ENCODE measurements at places on chromosomes 12 and 14. TPM values are rescaled to one million over a fixed set of nuclear protein-coding genes. Genes with fewer than 3 reads are reported as not detected.
A peak's percentile ranks its signal among the peaks of the same experiment; 100 is the strongest.

DNA sequence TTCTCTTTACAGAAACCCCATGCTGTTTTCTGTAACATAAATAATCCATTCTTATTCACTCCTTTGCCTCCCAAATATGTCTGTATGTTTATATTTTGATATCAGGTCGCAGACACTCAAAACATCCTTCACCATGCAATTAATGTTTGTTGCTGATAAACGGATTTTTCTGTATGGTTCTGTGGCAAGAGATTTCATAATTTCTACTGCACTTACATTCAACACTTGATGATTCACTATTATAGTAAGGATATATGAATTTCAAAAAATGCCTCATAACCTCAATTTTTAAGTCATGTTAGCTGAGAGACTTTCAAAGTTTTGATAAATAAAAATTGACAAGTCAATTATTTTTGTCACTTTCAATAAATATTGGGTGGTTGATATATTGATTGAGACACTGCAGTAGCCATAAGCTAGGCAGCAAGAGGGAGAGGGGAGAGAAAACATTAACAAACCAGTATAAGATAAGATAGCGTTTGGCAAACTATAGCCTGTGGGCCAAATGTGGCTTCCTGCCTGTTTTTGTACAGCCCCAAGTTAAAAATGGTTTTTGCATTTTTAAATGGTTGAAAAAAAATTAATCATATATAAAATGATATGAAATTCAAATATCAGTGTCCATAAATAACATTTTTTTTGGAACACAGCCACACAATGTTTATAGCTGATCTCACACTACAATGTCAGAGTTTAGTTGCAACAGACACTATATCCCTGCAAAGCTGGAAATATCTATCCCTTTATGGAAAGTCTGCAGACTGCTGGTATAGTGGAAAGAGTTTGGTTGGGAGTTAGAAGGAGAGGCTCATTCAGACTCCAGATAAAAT is 18.3 kb downstream of the ALDH6A1 start:
- no peak for DNase-seq

DNA sequence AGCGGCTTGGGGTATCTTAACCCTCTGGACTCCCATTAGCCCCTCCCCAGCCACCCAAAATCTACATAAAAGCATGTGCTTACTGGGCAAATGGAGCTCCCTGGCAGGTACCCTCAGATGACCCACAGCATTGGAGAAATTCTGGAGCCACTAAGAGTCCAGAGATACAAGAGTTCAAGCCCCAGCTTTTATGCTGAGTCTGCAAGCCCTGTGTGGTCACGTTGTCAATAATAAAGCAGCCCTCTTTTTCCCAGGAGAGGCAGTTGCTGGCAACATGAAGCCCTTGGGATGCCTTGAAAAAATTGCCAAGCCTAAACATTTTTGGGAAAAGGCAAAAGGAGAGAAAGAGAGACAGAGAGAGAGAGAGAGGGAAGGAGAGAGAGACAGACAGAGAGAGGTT is 83.4 kb downstream of the RBM19 start:
- no peak for DNase-seq

- DNase-seq: no peak
These were observed 169.8 kb downstream of the OTOGL start for GRCh38 chr12:80268924-80269749.

DNA sequence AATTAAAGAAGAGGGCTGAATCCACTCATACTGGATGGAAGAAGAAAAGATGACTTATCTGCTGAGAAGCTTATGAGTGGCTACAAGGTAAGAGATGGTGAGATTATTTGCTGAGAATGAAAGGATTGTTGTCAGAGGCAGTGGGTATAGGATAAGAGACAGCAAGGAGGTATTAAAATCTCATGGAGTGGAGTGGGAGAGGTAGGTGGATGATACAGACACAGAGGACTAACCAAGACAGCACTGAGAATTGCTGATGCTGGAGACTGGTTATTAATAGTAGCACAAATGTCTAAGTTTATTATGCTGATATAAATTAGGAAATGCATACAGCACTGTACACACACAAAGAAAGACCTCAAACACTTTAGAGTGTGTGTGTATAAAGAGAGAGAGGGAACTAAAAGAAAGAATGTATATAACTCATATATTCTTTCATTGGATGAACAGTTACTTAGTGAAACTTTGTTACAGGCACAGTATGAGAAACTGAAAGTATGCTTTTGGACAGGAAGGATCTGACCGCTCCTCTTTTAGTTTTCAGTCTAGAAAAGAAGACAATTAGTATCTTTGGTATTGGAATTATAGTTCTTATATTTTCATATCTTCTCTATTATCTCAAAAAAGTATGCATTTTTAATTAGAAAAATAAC is 543.1 kb downstream of the LRFN5 start:
- DNase-seq: no peak

GRCh38 chr12:130932061-130932930 is 21.4 kb upstream of the ADGRD1 start:
- DNase-seq: no peak

GRCh38 chr12:65121049-65121955 is at the start of gene WIF1:
WIF1 (minus strand) TSS chr12:65121305; CDS start chr12:65121191, 114 bp downstream.
- peak; percentile 55 for DNase-seq

- peak; percentile 41 for DNase-seq
These were observed 743 bp downstream of the PUS1 start for GRCh38 chr12:131929581-131930456.

- DNase-seq: no peak
These were observed 5.2 kb upstream of the ITGA5 start for GRCh38 chr12:54424224-54424623.

DNA sequence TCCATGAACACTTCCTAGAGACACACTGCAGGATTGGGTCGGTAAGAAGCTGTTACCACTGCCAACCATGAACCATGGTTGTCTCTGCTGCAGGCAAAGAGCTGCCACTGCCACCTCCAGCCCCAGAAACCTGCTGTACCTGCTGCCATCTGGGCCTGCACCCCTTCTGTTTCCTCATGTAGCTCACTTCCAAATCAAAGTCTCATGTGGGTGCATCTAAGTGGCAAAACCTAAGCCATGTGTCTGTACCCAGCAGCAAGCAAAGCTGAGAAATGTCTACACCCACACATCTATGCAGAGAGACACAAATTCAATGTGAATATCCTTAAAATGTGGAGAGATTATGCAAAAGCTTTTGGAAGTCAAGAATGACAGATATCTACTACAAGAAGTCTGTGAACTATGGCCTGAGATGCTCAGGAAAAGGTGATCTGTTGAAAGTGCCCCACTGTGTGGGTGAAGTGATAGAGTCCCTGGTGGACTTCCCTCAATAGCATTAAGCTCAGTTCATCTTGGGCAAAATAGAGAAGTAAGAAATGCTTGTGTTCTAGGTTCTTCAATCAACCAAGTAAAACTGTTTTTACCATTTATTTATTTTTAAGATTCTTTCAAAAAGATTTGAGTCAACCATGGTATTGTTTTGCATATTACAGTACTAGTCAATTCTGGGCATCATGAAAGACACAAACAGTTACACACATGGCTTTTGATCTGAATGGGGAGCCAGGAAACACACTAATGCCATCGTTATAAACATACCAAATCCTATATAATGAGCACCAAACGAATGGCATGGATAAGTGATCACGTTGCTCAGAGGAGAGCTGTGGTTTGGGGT is 64.4 kb downstream of the FOS start:
- DNase-seq: no peak

- DNase-seq: no peak
These were observed 41.3 kb downstream of the BAZ1A start for GRCh38 chr14:34833549-34834523.

DNA sequence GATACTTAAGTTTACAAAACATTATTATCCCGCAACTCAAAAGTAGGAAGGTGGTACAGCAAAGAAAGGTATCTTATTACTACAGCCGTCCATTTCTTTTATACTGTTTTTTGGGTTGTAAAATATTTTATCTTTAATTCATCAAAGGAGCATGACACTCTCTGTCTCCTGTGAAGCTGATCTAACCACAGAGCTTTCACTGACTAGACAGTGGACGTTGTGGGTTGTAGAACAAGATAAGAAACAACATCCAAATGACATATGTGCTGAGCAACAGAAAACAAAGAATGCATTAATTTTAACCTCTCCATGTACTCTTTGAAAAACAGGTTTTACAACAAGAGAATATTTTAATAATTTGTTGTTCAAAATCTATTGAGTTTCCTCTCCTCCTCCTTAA is 195.9 kb upstream of the FBXO33 start:
- no peak for DNase-seq

- DNase-seq: no peak
These were observed 6.0 kb downstream of the EID3 start for GRCh38 chr12:104309446-104309993.

- DNase-seq: no peak
These were observed 146.8 kb upstream of the TMTC1 start for GRCh38 chr12:29930503-29930902.

DNA sequence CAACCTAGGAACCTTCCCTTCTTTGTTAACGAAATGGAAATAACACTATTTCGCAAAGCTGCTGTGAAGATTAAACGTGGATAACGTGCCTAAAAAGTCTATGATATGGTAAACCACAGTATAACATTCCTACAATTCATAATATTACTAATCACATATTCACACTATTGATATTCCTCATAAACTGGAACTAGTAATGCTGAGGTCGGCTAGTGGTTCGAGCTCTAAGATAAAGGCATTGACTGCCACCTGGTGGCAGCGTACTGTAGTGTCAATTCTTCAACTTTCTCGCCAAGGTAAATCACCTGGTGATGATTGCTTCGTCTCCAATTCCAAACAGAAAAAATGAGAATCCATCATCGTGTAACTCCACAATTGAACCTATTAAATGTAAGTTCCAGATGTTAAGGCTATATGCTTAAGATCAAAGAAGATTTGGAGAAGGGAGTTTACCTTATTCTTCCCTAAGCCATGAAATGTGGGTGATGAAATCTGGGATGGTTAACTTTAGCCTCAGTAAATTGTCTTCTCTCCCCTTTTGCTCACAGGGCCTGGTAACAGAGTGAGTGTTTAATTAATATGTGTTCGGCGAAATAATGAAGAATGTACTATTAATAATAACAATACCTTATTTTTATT is 197.5 kb upstream of the TMEM132C start:
- peak; percentile 4 for DNase-seq

GRCh38 chr12:113891739-113892520 is 74.2 kb downstream of the RBM19 start:
- DNase-seq: no peak

GRCh38 chr14:22657861-22658260 is 13.7 kb upstream of the OR6J1 start:
- no peak for DNase-seq

DNA sequence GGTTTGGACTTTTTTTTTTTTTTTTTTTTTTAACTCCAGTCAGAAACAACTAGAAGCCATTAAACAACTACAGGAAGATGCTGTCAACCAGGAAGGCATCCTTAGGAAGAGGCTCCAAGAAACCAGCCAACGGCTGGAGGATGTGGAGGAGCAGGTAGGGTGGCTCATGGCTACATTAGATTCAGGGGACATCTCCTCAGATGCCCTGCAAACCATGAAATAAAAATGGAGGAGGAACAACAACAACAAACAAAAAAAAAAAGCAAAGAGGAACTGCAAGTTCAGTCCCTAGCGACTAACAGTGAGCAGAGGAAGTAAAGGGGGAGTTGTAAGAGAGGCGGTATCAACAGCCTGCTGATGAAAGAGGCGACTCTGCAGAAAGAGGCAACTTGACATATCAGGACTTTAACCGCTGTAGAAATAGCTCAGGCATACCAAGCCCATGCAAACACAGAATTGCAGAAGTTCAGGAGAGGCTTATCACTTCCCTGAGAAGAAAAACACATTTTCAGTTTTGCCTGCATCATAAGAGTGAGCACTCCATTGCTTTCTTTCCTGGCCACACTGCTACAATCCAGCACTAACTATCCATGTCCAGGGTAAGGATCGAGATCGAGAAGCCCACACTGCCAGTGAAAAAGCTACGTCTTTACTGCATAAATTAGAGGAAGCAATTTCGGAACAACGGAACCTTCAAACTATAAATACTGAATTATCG is 103.5 kb upstream of the BCAT1 start:
- DNase-seq: no peak

DNA sequence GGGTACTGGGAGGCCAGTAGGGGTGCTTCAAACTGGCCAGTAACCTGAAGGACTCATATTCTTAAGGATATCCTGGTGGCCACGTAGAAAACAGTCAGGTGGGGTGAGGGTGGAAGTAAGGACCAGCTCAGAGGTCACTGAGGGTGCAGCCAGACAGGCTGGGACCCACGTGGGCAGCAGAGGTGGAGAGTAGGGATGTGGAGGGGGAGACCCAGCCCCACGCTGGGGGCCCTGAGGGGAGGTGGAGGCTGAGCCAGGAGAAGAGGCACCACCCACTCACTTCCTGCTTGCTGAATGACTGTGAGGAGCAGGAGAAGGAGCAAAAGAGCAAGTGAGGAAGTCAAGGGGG is 12.6 kb upstream of the SERPINA3 start:
- DNase-seq: no peak

DNA sequence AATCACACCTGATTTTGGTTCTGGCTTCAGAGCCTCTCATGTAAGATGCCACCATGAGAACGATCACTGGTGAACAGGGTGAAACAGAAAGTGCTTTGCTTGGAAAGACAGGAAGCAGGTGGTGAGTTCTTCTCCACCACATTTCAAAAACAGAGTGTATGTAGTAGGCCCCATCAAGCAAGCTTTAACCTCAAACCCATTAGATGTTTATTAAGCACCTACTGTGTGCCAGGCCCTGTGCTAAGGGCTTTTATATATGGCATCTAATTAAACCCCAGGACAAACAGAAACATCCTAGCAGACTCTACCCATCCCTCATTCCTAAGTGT is 47.8 kb upstream of the MED13L start:
- DNase-seq: no peak

GRCh38 chr14:60777856-60778578 is 43.5 kb downstream of the MNAT1 start:
- no peak for DNase-seq

GPD1 gene
- not detected for total RNA-seq

DENR gene
- 79.7 TPM for total RNA-seq

RNASE1 gene
- 31.6 TPM for total RNA-seq

FAIM2 gene
- not detected for total RNA-seq

SDSL gene
- total RNA-seq: 1.3 TPM

EXD2 gene
- 21.0 TPM for total RNA-seq

LALBA gene
- total RNA-seq: not detected

PTCSC3 gene
- not detected for total RNA-seq

PLEK2 gene
- 0.62 TPM for total RNA-seq

BICD1 gene
- total RNA-seq: 87.9 TPM

KLRC2 gene
- total RNA-seq: not detected

Data from endothelial cell (in vitro differentiated cells).